Hippocampal formation (tissue), 2 donors: ENCODE measurements at places on chromosomes 6 and 20.
A peak's percentile ranks its signal among the peaks of the same experiment; 100 is the strongest.

- peak; percentile 39 for DNase-seq
Measured at GRCh38 chr6:158605266-158605878, 39.2 kb downstream of the DYNLT1 start.

DNA sequence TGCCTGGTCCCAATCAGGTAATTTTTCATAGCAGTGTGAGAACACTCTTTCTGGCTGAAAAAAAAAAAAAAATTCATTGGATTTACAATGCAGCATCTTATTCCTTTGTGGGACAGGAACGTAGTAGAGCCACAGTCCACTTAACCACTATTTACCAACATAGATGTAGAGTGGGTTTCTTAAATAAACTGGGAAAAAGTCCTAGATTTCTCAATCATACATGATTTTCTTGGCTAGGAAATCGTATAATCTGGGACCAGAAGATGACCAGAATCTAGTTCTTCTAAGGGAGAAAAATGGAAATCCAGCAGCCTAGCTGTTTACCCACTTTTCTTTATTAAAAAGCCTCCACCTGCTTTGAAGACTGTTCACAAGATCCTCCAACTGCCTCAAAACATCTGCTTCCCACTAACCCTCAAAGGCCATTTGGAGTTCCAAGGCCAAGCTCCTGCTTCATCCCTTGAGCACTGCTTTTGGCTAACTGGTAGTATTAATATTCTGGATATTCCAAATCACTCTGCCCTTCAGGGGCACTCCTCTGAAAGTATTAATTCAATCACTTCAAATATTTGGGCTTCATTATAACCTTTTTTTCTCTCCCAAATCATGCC is 70.4 kb downstream of the FYN start:
- DNase-seq = no peak

DNA sequence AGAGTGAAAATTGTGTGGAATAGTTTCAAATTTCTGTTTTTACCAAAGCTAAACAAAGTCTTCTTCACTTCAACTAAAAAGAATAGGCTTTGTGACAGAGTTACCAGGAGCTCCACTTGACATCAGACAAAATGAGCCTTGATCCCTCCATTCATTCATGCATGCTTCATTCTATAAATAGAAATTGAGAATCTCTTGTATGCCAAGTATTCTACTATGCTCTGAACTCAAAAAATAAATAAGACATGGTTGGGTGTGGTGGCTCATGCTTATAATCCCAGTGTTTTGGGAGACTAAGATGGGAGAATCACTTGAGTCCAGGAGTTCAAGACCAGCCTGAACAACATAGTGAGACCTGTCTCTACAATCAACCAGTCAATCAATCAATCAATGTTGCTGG is 236.6 kb upstream of the FAM83B start:
- no peak for DNase-seq

DNA sequence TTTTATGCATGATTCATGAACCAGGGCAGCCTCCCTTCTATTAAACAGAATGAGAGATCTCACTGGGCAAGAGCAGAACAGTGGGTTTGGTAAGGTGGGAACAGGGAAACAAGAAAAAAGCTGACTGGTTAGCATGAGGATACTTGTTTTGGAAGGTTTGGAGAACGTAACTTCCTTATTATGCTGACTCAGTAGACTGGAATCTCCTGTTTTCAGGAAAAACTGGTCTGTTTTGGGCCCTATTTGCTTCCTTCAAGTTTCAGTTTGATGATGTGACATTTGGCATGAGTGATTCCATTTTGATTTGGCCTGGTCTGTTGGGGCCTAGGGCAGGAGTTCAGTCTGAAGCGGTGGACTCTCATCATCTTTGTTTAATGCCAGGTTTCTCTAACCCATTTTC is 172.0 kb downstream of the MYLK4 start:
- no peak for DNase-seq

GRCh38 chr20:41287327-41287726 is 30.2 kb downstream of the ZHX3 start:
- DNase-seq = no peak

- DNase-seq = no peak
Measured at GRCh38 chr6:159931112-159931511, 37.8 kb upstream of the IGF2R start.

GRCh38 chr6:14286144-14286543 is 168.6 kb downstream of the CD83 start:
- DNase-seq = no peak
